Stimulated activated CD8-positive, alpha-beta memory T cell treated with anti-CD3 and anti-CD28 coated beads, Interleukin-4, amount 100 ng/mL, for 4 hours (primary cell): ENCODE measurements at places on chromosomes 2 and 18.

DNA sequence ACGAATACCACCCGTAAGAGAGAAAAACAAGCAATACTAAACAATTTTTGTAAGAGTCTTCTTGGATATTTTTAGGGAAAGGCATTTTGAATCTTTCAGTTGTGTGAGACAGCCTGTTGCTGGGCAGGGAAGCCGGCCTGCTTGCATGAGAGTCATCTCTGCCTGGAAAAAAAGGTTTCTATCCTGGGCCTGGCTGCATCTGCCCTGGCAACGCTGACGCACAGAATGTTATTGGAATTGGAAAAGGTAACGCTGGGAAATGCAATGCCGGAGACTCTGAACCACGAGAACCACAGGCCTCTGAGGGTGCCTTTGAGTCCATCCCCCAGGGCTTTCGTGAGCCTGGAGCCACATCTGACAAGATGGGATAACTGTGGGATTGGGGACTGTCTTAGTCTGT, 17.9 kb upstream of the NPAS2 start:
- DNase-seq: no peak

DNA sequence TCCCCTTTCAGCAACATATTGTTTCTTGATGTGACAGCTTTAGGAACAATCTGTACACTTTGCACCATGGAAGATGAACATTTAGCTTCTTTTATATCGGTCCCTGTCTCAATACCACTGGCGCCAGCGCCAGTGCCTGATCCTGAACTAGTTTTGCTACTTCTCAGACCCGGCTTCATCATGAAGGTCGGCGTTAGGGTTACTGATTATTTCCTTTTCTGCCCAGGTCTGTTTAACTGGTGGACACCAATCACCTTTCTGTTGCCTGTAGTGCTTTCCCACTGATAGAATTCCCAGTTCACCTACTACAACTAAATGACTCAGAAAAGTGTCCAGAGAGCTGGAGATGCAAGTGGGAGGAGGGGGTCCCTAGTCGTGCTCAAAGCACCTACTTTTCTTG, 99.5 kb downstream of the MYCN start:
- no peak for DNase-seq

GRCh38 chr2:108164318-108164717, 75.5 kb upstream of the SULT1C3 start:
- DNase-seq: no peak

GRCh38 chr2:33806041-33806440, 206.9 kb upstream of the FAM98A start:
- DNase-seq: no peak

DNA sequence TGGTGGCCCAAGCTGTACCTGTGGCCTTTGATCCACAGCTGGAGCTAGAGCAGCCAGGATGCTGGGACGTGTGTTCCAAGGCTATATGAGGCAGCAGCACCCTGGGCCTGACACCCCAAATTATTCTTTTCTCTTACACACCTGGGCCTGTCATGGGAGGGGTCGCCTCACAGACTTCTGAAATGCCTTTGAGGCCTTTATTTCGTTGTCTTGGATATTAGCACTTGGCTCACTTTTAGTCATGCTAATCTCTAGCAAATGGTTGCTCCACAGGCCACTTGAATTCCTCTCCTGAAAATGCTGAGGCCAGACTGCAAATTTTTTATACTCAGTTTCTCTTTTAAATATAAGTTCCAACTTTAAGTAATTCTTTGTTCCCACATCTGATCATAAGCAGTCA, 22.0 kb upstream of the IL1R2 start:
- DNase-seq: no peak

- no peak for DNase-seq
These were observed 46.6 kb downstream of the USP40 start for GRCh38 chr2:233519787-233520611.

DNA sequence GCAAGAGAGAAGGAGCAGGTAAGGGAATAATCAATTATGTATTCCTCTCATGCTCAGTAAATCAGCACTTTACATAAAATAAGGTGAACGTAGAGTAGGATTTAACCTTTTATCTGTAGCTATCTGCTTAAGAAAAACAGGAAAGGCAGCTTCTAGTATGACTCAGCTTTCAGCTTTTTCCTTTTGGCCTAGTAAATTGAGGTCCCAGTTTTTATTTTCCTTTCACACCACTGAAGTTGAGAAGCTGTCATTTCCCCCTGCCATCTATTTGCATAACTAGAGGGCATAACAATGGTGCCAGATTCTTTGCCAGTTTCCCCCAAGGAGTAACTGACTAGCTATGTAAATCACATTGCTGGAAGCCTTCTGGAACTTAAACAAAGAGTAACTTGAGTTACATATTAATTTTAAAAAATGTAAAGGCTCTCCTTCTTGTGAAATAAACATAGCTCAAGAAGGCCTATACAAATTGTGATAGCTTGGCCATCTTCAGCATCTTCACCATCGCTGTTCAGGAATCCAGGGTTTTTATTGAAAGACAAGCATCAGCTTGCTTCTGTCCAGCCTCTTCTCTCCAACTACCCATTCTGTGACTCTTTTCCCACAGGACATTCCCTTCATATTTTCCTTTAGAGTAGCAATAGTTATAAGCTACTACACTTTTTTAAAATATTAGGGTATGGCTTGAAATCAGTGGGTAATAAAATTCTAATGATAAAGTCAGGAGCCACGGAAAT, 97.0 kb downstream of the KYNU start:
- DNase-seq: no peak

DNA sequence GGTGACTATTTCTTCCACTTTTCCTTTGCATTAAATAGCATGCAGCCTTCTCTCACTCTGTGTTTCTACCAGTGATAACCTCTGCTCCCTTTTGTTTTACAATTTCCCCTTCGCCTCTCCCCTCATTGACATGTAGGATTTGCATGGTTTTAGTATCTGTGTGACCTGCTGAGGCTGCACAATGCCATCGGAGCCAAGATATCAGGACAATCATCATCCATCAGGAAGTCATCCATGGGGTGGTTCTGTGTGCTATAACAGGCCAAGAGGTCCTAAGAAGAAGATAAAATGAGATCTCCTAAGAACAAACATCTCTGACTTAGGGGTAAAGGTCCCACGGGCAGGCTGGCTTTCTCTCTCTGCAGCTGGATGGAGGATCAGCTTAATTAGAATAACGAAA, 65.6 kb downstream of the EHD3 start:
- DNase-seq: no peak

- DNase-seq: no peak
These were observed 237.6 kb upstream of the UBE2E3 start for GRCh38 chr2:180742801-180743200.

GRCh38 chr2:68244456-68244855, 7.9 kb downstream of the PPP3R1 start:
- no peak for DNase-seq

DNA sequence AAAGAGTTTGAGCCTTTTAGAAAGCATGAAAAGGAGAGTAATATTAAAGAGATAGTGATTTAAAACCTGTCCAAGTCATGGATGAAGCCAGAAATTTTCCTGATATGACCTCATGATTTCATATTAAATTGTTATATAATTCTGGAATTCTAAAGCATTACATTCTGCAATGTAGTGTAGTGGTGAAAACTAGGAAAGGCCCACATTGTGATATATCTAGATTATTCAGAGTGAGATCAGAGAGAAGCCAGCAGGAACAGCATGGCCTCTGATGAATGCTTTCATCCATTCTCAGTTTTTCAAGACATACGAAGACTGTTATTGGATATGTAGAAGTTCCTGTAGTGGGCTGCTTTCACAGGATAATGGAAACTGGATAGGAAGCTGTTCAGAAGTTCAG, 98.8 kb downstream of the LCLAT1 start:
- no peak for DNase-seq

DNA sequence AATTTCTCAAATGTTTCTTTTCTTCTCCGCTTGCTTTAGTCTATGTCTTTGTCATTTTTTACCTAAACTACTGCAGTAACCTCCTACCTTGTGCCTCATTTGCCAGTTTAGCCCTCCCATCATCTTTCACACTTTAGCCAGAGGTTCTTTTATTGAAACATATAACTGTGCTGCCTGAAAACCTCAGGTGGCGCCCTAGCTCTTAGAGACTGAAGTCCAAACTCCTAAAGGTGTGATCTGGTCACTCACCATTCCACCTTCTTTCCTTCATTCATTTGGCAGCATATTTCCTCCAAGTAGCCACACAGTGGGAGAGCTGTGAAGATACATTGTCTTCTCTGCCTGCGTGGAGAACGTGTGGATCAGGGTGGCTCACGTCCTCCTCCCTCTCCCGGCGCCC, 98.2 kb upstream of the MAPRE2 start:
- no peak for DNase-seq

- DNase-seq: no peak
These were observed 117.7 kb upstream of the SETBP1 start for GRCh38 chr18:44562986-44563385.

- DNase-seq: no peak
These were observed 503.6 kb downstream of the ARHGAP15 start for GRCh38 chr2:143632751-143633374.
